ENCODE measurements at places on chromosomes 4 and X.

- no peak for DNase-seq
Observed at GRCh38 chr4:82517043-82517442, 44.7 kb downstream of the TMEM150C start.

GRCh38 chr4:72977936-72978485 lies 91.5 kb downstream of the COX18 start:
- no peak for DNase-seq

- DNase-seq = no peak
Observed at GRCh38 chr4:7342223-7343080, 92.3 kb downstream of the PSAPL1 start.

DNA sequence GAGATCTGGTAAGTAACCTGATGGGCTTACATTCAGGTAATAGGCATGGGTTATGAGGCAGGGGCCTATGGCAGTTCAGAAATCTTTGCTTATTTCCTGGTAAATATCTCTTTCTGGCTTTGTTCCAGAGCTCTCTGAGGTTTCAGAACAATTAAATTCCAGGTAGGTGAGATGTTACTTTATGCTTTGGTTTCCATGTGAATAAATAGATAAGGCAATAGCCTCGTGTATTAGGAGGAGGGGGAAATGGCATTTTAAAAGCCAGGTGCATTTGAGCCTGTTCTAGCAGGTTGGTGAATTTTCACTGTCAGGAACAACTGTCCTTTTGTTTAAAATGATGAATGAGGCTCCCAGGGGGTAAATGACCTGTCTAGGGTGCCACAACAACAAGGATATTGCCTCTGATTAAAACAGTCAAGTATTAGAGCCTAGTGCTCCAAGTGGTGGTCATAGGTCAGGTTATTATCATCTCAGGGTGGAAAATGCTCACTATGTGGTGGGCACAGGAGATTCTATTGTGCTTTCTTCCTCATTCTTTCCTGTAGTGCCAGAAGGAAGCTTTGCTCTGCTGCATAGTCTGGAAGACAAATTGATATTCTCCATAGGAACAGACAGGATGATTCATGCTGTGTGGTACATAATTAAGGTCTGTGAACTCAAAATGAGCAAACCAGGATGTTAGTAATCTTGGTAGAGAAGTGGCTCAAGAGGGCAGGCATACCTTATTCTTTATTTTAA lies 296.2 kb downstream of the INPP4B start:
- no peak for DNase-seq

GRCh38 chr4:25839687-25840086 lies 23.1 kb downstream of the SEL1L3 start:
- DNase-seq = no peak

DNA sequence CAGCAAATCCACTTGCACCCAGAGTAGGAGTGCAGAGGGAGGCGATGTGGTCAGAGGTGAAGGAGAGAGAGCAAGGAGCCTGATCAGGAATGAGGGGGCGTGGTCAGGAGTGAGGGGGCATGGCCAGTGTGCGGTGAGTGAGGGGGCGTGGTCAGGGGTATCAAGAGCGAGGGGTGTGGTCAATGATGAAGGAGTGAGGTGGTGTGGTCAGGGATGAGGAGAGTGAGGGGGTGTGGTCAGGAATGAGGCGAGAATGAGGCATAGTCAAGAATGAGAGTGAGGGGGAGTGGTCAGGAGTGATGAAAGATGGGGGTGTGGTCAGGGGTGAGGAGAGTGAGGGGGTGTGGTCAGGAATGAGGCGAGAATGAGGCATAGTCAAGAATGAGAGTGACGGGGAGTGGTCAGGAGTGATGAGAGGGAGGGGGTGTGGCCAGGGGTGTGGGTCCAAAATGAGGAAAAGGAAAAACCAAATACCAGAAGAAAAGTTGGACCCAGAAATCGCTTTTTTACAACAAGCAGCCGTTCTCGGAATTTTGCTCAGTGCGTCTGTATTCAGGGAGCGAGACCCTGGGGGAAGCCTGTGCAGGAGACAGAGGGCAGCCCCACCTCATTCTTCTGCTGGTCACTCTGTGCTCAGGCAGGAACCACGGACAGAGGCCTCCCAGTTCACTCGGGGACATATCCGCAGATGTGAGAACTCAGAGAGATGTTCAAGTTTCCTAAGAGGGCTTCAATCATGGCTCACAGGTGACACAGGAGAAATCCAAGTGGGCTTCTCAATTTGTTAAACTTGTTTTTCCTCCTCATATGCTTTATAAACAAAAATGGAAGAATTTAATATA lies 47.5 kb downstream of the MAGEA1 start:
- no peak for DNase-seq

- DNase-seq = no peak
Observed at GRCh38 chr4:2702361-2702760, 53.8 kb downstream of the TNIP2 start.

GRCh38 chr4:183499801-183500200 lies 5.1 kb upstream of the ING2 start:
- DNase-seq = no peak

- DNase-seq = no peak
Observed at GRCh38 chrX:64580035-64580434, 184.8 kb upstream of the MTMR8 start.

DNA sequence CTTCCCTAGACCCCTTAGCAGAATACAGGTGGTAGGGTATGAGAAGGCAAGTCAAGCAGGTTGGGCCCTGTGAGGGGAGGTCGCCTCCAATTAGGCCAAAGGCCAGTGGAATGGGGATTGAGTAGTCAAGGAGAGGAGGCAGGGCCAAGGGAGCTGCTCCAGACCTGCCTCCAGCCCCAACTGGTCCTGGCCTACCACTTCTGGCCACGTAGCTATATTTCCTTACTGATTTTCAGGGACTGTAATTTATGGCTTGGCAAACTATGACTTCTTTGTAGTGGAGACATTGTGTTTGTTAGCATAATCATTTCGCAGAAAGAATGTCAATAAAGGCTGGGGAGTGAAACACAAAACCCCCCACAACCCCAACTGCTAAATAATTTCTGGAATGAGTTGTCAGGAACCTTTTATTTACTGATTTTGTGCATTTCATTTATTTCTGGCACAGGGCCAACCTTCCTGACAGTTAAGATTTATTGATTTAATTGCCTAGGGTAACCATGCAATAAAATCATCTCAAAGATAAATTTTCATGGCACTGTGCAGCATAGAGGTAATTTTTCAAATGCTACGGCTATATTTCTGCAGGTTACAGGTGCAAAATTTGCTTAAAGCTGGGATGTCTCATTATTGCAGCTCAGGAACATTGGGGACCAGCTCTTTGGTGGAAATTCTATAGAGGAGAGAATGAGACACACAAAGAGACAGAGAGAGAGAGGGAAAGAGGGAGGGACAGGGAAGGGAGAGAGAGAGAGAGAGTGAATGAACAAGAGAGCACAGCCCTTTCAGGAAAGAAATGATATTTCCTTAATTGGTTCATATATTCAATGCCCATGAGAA lies 494.9 kb downstream of the IDS start:
- no peak for DNase-seq

DNA sequence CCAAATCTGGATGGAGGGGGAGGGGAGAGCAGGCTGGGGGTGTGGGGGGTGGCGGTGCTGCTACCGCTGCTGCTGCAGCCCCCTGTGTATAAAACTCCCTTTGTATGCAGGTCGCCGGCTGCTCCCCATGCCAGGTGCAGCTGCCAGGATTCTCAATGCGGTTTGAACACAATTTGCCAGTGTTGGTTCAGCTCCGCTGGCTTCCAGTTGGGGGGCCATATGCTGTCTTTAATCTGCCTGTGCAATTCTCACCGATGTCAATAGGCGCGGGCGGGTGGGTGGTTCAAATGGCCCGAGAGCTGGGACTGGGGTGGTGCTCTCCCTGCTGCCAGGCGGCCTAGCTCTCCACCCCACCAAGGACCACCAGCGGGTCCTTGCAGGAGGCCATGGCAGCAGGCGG lies 257.6 kb downstream of the BCOR start:
- no peak for DNase-seq

- DNase-seq = no peak
Observed at GRCh38 chrX:13565511-13565910, 3.9 kb upstream of the EGFL6 start.

DNA sequence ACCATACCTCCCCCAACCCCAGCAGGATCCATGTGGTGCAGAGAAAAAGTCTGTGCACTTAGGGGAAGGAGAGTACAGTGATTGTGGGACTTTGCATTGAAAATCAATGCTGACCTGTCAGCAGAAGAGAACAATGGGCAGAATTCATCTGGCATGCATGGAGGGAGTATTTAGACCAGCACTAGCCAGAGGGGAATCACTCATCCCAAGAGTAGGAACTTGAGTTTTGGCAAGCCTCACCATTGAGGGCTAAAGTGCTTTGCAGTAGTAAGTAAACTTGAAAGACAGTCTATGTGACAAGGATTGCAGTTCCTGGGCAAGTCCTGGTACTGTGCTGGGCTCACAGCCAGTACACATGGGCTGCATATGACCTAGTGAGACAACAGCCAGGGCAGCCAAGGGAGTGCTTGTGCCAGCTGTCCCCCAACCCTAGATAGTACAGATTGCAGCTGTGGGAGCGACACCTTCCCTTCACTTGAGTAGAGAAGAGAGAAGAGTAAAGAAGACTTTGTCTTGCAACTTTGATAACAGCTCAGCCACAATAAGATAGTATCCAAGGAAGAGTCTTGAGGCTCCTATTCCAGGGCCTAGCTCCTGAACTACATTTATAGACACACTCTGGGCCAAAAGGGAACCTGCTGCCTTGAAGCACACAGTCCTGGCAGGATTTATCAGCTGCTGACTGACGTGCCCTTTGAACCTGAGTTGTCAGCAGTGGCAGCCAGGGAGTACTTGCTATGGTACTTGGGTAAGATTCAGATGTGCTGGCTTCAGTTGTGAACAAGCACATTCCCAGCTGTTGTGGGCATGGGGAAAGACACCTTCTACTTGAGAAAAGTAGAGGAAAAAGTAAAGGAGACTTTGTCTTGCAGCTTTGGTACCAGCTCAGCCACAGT lies 48.7 kb downstream of the HDX start:
- DNase-seq = no peak

- DNase-seq = no peak
Observed at GRCh38 chr4:20847124-20847747, 147.0 kb downstream of the PACRGL start.

GRCh38 chrX:66002824-66003680 lies 36.8 kb downstream of the VSIG4 start:
- DNase-seq = no peak

GRCh38 chr4:37639551-37640285 lies 46.5 kb downstream of the RELL1 start:
- no peak for DNase-seq

DNA sequence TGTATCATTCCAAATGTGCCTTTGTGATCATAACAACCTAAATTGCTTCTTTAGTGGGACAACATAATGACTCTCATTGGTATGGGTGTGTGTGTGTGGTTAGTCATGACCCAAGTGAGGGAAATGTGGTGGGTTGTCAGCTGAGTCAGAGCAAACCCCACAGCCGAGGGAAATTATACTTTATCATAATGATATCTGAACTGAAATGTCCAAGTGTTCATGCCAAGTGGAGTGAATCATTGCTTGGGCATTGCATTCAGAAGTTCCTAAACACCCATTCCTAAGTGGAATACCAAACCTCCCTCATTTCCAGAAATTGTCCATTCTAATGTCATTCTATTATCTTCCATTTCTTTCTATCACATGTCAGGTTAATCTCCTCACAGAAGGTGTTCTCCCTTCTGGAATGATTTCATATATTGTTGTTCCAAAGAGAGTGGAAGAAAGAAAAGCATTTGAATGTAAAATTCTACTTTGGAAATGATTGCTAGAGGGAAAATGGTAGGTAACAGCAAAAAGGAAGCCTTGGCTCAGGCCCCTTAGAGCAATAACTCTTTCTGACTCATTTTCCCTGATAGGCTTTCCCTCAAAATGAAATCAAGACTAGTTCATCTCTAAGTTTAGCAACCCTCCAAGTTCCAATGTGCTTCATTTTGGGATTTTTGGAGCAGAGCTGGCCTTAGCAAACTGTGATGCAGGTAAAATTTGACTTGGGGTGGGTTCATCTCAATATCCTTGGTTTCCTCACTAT lies 230.7 kb upstream of the KCNIP4 start:
- DNase-seq = no peak

DNA sequence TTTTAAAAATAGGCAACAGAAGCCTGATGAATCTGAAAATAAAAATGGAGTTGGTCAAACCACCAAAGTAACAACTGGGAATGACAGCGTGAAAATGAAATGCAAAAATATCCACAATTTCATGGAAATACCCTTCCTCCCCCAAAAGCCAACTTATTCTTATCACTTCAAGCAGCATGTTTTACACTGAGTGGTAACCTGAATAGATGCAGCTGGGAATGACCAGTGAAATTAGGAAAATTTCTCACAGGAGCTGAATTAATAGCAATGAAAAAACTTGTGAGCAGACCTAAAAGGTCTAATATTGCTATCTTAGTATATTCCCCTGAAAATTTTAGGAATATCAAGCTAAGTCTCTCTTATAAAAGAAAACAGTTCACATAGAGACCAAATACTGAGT lies 239.0 kb downstream of the PCDH18 start:
- no peak for DNase-seq

GRCh38 chr4:88865466-88865865 lies 167.8 kb upstream of the NAP1L5 start:
- no peak for DNase-seq

DNA sequence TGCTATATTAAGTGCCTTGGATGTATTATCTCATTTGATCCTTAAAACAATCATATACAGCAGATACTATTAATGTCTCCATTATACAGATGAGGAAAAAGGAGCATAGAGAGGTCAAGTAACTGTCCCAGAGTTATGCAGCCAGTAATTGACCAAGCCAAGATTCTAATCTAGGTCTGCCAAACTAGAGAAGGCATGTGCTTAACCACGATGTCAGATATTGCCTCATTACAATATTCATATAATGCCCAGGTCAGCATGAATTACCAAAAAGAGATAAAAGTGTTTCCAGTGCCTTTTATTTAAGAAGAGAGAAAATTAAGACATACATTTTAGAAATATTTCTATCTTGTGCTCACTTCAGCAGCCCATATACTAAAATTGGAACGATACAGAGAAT lies 7.1 kb downstream of the ARHGEF6 start:
- DNase-seq = no peak

DNA sequence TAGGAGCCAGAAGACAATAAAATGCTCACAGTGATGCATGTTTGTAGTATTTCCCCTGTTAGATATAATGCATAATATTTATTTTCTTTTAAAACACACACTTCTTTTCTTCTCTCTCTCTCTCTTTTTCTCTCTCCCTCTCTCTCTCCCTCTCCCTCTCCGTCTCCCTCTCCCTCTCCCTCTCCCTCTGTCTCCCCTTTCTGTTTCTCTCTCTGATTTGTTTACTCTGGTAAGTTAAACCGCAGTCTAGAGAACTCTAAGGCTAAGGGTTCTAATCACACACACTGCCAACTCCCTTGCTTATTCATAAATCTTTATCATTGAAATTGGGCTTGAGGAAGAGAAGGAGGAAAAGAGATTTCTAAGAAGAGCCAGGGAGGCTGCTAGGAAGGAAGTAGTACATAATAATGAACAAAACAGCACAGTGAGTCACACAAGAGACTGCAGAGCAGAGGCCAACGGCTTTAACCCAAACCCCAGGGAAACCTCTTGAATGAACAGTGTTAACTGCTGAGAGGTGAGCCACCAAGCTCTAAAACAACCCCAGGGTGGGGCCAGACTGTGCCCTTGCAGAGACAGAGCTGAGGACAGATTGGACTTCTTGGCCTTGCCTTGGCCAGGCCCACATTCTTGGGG lies 9.1 kb upstream of the PHOX2B start:
- DNase-seq = no peak

- no peak for DNase-seq
Observed at GRCh38 chrX:129945131-129945530, 37.3 kb upstream of the BCORL1 start.
